Stimulated activated CD4-positive, alpha-beta T cell treated with anti-CD3 and anti-CD28 coated beads, Interleukin-4, amount 100 ng/mL, for 4 hours (primary cell): ENCODE measurements at places on chromosomes 3 and 15.

DNA sequence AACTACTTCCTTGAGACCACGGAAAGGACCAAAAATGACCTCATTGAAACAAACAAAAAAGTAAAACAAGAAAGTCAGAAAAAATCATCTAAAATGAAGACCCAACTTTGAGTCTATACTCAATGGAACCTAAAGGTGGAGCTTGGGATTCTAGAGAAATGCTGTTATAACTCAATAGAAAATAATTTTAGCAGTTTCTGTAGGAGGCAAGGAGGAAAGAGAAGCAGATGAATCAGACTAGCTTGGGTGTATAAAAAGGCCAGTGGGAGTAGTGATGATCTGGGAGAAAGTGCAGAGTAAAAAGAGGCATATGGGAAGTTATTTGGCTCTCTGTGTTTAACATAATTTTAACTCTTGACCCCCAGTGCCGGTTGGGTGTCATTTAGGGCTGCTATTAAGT, 94.4 kb downstream of the TMCO5A start:
- DNase-seq, result no peak

DNA sequence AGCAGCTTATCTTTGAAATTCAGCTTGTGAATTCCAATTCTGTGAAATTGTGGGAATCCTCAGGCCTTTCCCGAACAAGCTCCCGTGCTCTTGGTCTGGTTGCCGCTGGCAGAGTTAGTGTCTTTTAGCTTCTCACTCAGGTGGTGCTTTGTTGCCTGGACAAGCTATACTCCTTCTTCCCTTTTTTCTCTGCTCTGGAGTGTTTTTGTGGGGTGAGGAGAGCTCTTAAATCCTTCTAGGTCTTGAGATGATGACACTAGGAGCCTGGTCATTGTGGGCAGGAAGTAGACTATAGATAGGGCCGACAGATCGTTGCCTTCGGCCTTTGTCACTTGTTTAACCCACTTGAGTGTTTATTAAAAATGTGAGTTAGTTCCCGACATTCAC, 93.8 kb downstream of the SLCO3A1 start:
- no peak for DNase-seq

- DNase-seq, result no peak
Observed at GRCh38 chr3:98026425-98027084, 8.6 kb downstream of the GABRR3 start.

DNA sequence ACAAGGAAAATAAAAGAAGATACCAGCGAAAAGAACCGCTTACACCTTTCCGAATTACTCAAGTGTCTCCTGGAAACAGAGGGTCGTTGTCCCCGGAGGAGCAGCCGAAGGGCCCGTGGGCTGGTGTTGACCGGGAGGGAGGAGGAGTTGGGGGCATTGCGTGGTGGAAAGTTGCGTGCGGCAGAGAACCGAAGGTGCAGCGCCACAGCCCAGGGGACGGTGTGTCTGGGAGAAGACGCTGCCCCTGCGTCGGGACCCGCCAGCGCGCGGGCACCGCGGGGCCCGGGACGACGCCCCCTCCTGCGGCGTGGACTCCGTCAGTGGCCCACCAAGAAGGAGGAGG, 325 bp downstream of the ALCAM start:
- DNase-seq, result peak; percentile 26

DNA sequence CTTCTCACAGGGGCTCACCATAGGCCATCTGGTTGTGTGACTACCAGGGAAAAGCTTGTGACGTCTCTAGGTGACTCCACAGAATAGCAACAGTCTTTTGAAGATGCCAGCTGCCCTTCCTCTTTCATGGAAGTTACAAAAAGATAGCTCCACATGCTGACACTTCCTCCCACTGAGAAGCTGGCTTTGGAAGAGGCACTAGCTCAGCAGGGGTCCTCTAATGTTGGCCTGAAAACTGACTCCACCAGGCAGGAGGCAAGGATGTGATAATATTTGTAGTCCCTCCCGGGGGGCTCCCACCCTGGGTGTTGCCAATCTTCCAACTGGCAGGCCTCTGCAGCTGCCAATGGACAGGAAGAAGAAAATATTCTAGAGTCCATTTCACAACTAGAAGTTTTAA, 343.5 kb downstream of the NEK10 start:
- DNase-seq, result no peak

DNA sequence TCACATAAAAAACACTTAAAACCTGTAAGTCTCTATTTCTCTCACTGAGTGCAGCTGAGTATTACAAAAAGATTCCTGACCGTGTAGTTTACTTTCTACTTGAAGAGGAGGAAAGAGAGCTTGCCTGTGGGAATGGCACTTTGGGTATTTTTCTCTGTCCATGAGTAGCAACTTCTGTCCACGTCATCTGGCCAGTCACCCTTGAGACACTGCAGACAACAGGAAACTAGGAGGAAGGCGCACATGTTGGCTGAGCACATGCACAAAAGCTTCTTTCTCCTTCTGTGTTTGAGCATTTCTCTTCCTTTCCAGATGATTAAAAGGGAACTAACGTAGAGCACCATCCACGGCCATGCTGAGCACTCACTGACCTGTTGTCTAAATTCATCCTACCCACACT, 19.7 kb downstream of the STARD5 start:
- DNase-seq, result no peak

DNA sequence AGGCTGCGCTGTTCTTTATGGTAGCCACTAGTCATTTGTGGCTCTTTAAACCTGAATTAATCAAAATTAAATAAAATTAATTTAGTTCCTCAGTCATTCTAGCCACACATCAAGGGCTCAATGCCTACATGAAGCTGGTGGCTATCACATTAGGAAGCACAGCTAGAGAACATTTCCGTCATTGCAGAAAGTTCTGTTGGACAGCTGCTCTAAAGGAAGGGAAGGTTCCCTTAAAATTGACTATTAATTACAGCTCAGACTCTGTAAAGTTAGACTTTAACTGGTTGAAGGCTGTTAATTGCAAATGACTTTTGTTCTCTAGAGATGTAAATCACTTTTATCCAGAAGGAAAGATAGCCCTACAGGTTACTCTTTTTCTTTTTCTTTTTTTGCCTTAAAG, 202.7 kb upstream of the ADAMTS9 start:
- DNase-seq, result no peak

DNA sequence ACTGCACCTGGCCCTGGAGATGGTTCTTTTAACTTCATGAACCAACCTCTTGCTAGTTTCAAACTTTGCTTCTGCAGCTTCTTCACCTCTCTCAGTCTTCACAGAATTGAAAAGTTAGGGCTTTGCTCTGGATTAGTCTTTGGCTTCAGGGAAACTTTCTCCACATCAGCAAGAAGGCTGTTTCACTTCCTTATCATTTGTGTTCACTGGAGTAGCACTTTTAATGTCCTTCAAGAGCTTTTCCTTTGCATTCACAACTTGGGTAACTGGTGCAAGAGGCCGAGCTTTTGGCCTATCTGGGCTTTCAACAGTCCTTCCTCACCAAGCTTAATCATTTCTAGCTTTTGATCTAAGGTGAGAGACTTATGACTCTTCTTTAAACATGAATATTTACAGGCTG, 15.7 kb upstream of the TM2D3 start:
- DNase-seq, result no peak

DNA sequence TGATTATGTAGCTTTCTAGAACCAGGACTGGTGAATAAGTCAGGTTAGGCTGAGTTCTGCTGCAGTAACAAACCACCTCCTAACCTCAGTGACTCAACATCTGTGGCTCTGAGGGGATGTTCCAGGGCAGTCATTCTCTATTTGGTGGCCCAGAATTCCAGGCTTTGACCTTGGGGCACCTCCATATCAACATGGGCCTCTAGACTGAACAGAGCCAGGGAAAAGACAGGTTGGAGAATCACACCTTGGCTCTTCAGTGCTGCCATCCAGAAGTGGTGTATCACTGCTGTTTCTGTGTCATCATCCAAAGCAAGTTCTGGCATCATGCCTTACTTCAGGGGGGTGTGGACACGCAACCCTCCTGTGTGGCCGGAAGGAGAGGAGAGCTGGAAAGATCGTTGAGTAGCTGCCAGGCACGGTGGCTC, 15.3 kb downstream of the ZBTB47 start:
- no peak for DNase-seq

GRCh38 chr3:41234823-41235721, 35.8 kb downstream of the CTNNB1 start:
- no peak for DNase-seq

- no peak for DNase-seq
Observed at GRCh38 chr3:13233487-13234485, 160.6 kb upstream of the IQSEC1 start.

- DNase-seq, result no peak
Observed at GRCh38 chr3:131976448-131976847, 58.4 kb downstream of the CPNE4 start.

DNA sequence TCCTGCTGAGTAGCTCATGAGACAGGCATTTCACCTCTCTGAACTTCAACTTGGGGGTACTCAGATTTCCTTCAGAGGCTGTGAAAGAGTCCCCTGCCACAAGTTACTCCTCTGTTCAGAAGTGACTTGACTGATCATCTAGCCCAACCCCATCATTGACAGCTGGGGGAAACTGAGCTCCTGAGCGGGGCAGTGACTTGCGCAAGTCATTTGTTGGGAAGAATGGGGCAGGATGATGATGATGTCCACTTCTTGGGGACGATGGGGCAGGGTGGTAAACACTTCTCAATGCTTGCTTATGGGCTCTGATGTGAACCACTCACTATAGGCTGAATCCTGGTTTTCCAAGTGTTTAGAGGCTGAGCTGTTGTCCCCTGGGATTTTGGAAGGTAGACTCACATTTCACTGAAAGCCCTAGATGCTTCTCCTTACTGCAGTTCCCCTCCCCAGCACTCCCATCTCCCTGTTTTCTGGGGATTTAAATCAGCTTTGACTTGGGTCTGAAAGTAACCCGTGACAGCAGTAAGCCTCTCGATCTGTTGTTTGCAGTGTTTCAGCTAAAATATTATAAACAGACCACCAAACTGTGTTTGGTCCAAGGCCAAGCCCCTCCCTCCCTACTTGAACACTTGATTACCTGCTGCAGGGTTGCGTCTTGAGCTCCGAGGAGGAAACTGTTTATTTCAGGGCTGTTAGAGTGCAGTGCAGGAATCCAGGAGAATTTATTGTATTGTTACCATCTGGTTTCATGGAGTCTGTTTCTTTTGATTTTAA, 25.1 kb downstream of the SMAD3 start:
- no peak for DNase-seq

GRCh38 chr15:72365844-72366243, 10.0 kb downstream of the HEXA start:
- no peak for DNase-seq

DNA sequence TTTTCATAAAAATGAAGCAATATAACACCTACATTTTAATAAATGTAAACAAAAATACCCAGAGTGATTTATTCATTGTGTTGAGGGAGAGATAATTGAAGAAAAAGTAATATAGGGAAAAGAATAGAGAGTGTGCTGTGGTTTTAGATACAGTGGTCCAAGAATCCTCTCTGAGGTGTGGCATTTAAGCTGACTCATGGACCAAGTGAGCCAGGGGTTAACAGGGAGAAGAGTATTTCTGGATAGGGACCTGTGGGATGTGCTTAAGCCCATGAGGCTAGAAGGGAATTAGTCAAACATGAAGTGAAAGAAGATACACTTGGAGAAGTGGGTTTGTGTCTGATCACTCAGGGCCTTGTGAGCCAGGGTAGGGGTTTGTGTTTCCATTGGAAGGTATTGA, 680.7 kb upstream of the GRM7 start:
- DNase-seq, result no peak

DNA sequence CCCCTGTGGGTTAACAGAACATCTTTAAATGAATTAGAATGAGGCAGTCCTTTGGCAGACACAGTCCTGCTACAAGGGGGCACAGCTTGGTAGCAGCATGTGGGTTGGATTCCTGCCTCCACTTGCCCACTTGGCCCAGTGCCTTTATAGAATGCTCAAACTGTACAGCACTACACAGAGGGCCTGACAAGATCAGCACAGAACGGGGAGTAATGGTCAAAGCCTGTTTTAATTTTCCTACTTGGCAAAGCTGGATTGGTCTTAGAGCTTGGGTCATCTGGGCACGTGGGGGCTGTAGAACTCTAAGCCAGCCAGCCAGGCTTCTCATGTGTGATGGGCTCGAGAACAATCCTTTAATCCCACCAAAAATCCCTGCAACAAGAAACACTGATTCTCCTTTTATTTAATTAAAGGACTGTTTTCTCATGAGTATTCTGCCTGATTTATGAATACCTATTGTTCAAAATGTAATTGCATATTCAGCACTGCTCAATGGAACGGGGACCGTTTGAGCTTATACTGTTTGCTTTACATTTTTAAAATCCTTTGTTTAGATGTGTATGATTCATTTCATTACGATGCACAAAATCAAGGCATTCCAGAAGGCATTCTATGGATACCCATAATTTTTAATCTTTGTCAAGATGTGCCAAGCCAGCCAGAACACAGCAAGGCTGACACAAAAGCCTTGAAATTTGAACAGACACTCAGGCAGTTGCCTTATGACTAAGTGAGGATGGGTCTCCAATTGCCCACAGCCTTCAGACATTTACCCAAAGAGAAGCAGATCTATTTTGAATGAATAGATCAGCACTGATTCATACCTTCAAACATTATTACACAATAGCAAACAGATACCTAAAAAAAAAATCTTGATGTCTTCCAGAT, 249.3 kb upstream of the TGFBR2 start:
- DNase-seq, result no peak

DNA sequence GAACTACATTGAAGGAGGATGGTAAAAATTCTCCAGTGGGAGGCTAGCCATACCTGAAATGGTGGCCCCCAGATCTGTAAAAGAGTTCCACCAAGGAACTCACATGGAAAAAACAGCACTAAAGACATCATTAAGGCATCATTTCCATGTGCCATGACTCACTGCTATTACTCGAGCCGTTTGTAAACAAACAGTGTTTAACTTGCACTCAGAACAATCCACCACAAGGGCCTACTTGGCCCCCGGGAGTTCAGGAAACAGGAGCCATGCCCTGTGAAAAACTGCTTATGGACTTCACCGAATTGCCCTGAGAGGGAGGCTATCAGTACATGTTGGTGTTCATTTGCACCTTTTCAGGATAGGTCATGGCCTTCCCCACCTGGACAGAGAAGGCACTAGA, 18.2 kb downstream of the CCR4 start:
- no peak for DNase-seq

DNA sequence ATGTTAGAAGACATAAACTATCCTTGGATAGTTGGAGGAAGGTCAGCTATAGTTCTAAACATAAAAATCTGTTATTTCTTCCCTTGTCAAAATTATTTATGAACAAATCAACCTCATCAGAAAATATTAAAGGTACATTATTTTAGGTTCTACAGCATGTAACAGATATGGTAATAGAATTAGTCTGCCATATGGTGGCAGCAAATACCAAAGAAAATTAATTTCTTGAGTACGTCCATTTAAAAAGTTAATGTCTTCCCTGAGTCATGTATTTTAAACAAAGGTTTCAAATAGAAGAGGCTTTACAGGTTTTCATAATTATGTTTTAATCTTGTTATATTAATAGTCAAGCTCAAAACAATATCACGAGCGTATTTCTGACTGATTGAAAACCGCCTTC, 17.9 kb upstream of the ANKRD28 start:
- no peak for DNase-seq

- no peak for DNase-seq
Observed at GRCh38 chr3:99111235-99111634, 209.7 kb upstream of the DCBLD2 start.

GRCh38 chr15:39451871-39452270, 129.0 kb upstream of the THBS1 start:
- no peak for DNase-seq

GRCh38 chr3:191379446-191379845, 49.1 kb upstream of the UTS2B start:
- DNase-seq, result no peak

- no peak for DNase-seq
Observed at GRCh38 chr3:125200731-125201139, 11.8 kb downstream of the SLC12A8 start.
